ENCODE measurements at places on chromosomes 7 and 10. TPM values are rescaled to one million over a fixed set of nuclear protein-coding genes. Genes with fewer than 3 reads are reported as not detected.

PDE1C gene
- 0.67 TPM for total RNA-seq

HMX3 gene
- 0.27 TPM for total RNA-seq

TEX36 gene
- total RNA-seq, result not detected

UPP1 gene
- total RNA-seq, result 37.5 TPM

NKX1-2 gene
- total RNA-seq, result 34.9 TPM

TRPV5 gene
- total RNA-seq, result not detected

SLC26A3 gene
- not detected for total RNA-seq

POM121C gene
- 56.8 TPM for total RNA-seq

FGL2 gene
- total RNA-seq, result not detected

FBH1 gene
- total RNA-seq, result 51.8 TPM

PIK3CG gene
- not detected for total RNA-seq

SLC18A3 gene
- not detected for total RNA-seq

FRMD4A gene
- 37.2 TPM for total RNA-seq

ADRB1 gene
- 0.17 TPM for total RNA-seq

FANK1 gene
- not detected for total RNA-seq

C10orf62 gene
- not detected for total RNA-seq

STEAP1 gene
- total RNA-seq, result 8.1 TPM

FEZF1 gene
- 12.9 TPM for total RNA-seq

P4HA1 gene
- total RNA-seq, result 25.7 TPM

ZNF25 gene
- 1.3 TPM for total RNA-seq

Data from H1 (cell line).